ENCODE measurements at places on chromosomes 1 and 21.
A peak's percentile ranks its signal among the peaks of the same experiment; 100 is the strongest.

DNA sequence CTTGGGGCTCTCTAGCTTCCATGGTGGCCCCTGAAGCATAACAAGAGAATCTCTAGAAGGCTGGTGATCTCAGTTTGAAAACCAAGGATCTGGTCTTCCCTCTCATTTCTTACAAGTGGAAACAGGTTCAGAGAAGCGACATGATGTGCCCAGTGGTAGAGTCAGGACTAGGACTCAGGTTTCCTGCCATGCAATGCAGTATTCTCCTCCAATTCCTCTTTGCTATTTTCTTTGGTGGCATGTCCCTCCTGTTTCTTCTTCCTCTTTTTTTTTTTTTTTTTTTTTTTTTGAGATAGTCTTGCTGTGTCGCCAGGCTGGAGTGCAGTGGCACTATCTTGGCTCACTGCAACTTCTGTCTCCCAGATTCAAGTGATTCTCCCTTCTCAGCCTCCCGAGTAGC, 195.6 kb upstream of the C1orf105 start:
- no peak for DNase-seq

- no peak for DNase-seq
Observed at GRCh38 chr21:17436626-17437111, 76.2 kb upstream of the CXADR start.

GRCh38 chr1:234488054-234489006, 9.4 kb upstream of the TARBP1 start:
- DNase-seq: peak; percentile 92

- no peak for DNase-seq
Observed at GRCh38 chr21:35075546-35075945, 26.4 kb upstream of the RUNX1 start.

DNA sequence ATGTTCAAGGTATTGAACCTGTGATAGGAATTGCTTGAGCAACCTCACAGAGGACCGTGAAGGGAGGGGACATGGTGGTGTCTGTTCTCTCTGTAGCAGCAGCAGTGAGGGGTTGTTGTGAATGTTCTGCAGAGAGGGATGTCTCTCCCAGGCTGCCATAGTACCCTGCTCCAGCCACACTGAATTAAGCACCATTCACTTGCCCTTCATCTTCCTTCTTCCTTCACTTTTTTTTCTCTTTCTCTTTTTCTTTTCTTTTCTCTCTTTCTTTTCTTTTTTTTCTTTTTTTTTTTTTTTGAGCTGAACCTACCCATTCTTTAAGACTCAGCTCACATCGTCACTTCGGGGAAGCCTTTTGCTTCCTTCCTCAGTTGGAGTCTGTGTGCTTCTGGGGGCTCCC, 89.5 kb downstream of the CNIH3 start:
- DNase-seq: no peak

- no peak for DNase-seq
Observed at GRCh38 chr1:214135886-214136285, 145.1 kb upstream of the SMYD2 start.

GRCh38 chr1:166907051-166907450, 31.0 kb upstream of the TADA1 start:
- DNase-seq: no peak

GRCh38 chr1:29683472-29683871, 447.1 kb downstream of the PTPRU start:
- DNase-seq: no peak

- DNase-seq: no peak
Observed at GRCh38 chr1:203036135-203036534, 9.8 kb downstream of the PPFIA4 start.
